ENCODE measurements at places on chromosomes 13 and 19.

- DNase-seq, result no peak
Measured at GRCh38 chr19:35073516-35073915, 32.0 kb downstream of the HPN start.

- no peak for DNase-seq
Measured at GRCh38 chr19:38211766-38212165, 12.3 kb downstream of the DPF1 start.

- DNase-seq, result no peak
Measured at GRCh38 chr13:99218545-99218944, 17.9 kb downstream of the UBAC2 start.

DNA sequence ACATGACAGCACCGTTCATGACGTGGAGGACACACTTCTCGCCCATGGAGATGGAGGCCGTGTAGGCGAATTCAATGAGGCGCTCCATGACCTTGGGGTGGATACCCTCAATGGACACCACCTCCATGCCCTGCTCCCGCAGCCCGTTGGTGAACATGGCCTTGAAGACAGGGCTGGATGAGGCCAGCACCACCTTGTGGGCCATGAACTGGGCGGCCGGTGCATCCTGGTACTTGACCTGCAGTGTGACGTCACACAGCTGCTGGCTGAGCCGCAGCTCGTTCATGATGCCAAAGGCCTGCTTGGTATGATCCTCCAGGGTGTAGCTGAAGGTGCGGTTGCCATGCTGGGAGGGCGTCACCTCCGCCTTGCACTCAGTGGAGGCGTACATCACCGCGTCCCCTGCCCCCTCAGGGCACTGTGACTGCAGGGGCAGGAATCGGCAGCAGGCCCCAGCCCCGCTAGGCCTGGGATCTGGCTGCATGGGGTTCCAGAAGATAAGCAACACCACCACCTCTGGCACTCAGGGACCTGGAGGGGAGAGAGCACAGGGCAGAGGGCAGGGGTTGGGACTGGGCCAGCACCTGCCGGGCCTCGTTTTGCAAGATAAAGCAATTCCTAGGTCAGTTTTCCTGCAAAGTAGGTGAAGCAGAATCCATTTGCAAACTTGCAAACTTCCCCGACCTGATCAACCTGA, 3.5 kb downstream of the KEAP1 start:
- no peak for DNase-seq

GRCh38 chr13:68713394-68713793, 1394.2 kb upstream of the ATXN8OS start:
- no peak for DNase-seq

GRCh38 chr19:10305139-10305806, 4.3 kb downstream of the ZGLP1 start:
- no peak for DNase-seq

DNA sequence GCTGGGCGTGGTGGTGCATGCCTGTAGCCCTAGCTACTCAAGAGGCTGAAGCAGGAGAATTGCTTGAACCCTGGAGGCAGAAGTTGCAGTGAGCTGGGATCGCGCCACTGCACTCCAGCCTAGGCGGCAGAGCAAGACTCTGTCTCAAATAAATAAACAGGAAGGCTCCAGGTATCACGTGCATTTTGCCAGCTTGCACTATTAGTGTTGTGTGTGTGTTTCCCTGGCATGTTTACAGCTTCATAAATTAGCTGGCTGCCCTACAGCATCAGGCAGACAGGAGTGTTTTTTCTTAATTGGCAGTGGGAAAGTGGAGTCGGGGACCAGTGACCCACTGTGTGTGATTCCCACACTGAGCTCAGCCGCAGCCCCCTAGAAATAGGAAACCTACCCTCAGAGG, 32.6 kb downstream of the SHISA2 start:
- DNase-seq, result no peak

DNA sequence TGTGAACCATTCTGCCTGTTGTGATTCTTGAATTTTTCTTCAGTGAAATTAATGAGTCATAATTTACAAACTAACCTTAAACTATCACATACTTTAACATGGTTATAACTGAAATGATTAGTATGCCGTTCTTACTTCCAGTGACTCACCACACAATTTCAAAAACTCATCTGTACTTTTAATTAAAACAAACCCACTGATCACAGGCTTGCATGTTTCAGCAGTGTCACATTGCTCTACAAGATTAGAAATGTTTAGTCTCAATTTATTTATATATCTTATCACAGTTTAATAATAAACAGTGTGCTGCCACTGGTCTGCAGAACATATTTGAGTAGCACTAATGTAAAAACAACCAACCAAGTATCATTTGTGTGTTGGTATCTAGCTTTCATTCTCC, 2227.9 kb upstream of the PCDH20 start:
- no peak for DNase-seq

- DNase-seq, result no peak
Measured at GRCh38 chr13:45623516-45624090, 8.1 kb upstream of the ERICH6B start.

GRCh38 chr13:63636316-63636993, 2220.8 kb upstream of the PCDH20 start:
- DNase-seq, result no peak

DNA sequence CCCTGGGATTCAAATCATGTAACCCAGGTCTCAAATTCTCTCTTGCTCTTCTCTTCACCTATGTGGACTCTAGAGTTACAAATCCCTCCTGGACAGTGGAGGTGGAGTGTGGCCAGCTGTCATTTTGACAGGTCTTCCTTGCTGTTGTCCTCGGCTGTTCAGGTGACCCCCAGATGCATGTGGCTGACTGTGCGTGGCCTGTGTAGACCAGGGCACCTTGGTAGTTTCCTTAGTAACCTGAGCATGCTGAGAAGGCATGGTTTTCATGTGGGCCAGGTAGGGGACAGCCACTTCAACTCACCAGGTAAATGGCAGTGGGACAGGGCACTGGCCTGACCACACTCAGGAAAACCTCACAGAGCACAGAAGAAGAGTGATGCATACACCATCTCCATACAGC, 155.0 kb upstream of the TSHZ3 start:
- no peak for DNase-seq

DNA sequence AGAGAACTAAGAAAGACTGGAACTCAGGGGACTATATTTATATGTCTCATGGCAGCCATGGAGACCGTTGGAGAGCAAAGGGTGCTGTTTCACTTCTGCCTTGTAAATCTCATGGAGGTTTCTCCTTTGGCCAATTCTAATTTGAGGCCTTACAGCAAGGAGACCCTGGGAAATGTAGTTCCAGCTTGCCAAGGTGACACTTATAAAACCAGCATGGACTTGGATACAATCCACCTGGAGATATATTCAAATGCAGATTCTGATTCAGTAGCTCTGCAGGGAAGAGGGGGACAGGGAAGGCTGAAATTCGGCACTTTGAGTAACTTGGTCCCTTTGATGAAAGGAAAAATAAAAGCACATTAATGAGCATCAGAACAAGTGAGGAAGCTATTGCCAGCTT, 90.0 kb downstream of the OXGR1 start:
- DNase-seq, result no peak

- DNase-seq, result no peak
Measured at GRCh38 chr19:4431808-4432674, 25.6 kb downstream of the UBXN6 start.

GRCh38 chr19:48970923-48971395, 5.8 kb downstream of the FTL start:
- peak; percentile 38 for DNase-seq

- DNase-seq, result no peak
Measured at GRCh38 chr19:34314437-34315313, 50.3 kb upstream of the GPI start.

DNA sequence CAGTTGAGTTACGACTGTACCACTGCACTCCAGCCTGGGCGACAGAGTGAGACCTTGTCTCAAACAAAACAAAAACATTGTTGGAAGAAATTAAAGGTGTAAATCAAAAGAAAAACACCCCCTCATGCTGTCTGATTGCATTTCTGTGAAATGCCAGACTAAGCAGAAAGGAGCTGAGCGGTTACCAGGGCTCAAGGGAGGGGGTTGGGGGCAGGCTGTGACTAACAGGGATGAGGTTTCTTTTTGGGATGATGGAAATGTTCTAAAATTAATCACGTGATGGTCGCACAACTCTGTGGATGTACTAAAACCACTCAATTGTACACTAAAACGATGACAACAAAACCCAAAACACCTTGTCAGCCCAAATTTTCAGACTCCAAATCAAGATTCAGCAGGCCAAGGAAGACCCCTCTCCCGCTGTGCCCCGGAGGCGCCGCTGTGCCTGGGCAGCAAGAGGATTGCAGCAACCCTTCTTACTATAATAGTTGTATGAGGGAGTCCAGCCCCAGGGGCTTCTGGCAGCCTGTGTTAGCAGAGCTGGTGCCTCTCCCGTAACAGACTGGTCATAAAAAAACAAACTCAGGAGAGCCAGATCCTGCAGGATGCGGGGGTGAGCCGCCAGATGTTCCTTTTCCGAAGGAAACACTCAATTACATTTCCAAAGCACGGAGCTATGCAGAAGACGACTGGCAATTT, 20.9 kb downstream of the CAPS start:
- DNase-seq, result no peak

GRCh38 chr19:7718668-7719067, 13.2 kb downstream of the CLEC4G start:
- no peak for DNase-seq

DNA sequence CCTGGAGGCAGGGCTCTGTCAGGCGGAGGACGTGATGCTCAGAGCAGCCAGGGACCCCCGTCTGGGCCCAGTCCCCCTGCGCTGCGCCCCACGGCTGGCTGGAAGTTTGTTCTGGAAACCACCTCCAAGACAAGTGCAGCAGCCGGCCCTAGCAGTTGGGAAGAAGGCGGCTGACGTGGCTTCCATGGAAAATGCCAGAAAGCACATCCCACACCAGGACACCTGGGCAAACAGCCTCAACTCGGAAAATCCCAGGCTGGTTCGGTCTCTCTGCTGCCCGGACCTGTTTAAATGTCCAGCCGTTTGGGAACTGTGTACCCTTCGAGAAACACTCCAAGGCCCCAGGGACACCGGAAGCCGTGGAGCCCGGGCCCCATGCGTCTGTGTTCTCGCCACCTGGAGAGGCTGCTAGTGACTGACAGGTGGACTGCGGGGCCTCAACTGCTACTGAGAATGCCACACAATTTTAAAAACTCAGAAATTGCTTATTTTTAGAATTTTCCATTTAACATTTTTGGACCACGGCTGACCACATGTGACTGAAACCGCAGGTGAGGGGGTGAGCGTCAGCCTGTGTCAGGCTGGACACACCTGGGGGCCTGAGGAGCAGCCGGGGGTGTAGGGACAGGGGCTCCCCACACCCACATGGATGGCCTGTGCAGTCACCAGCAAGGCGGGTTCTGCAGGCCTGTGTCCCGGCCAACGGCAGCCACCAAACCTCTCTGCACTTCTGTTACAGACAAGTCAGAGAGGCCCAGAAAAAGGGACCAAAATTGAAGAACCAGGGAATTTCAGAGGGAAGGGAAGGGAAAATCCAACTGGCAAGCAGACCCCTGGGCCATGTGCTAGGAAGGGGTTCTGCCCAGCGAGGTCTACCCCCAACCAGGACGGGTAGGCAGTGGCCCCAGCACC, 31.7 kb downstream of the RASA3 start:
- DNase-seq, result no peak

- DNase-seq, result no peak
Measured at GRCh38 chr19:15304140-15304705, 28.1 kb downstream of the BRD4 start.

- no peak for DNase-seq
Measured at GRCh38 chr13:105105471-105105870, 1430.0 kb downstream of the EFNB2 start.

DNA sequence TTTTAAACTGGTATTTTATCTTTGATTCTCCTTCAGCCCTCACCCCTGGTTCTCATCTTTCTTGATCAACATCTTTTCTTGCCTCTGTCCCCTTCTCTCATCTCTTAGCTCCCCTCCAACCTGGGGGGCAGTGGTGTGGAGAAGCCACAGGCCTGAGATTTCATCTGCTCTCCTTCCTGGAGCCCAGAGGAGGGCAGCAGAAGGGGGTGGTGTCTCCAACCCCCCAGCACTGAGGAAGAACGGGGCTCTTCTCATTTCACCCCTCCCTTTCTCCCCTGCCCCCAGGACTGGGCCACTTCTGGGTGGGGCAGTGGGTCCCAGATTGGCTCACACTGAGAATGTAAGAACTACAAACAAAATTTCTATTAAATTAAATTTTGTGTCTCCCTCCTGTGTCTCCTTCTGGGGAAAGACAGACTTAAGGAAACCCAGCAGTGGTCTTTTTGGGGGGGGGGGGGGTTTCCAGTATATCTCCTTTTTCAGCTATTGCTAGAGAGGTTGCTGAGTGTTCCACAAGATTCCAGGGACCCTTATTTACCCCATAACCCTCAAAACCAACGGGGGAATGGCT, 1.5 kb upstream of the RAD23A start:
- DNase-seq, result no peak

GRCh38 chr13:100389617-100390016, 199.0 kb downstream of the GGACT start:
- no peak for DNase-seq

DNA sequence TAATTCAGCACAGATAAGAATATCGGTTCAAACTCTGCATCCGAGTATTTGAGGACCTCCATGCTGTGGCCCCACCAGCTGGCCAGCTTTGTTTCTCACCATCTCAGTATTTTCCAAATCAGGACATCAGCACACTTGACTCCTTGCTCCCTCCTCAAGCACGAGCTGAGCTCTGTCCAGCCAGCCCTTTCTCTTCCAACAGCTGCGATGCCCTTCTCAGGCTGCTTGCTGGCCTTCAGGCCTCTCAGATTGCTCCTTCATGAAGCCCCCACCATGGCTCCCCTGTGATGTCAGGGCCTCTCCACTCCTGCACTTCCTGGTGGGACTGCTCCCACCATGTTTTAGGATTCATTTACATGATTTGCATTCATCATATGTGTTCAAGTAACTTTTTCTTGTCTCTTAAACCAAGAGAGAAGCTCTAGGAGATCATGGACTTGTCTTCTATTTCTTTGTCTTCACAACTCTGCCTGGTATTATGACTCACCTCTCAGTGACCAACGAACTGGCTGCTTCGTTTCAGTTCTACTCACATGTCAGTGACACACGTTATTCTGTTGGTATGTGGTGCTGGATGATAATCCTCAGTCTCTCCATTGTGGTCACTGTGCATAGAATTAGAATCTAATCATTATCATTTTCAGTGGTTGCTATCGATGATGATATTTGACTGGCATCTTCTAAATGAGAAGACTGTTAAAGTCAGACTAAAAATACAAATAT, 471.7 kb downstream of the EFNB2 start:
- DNase-seq, result no peak

DNA sequence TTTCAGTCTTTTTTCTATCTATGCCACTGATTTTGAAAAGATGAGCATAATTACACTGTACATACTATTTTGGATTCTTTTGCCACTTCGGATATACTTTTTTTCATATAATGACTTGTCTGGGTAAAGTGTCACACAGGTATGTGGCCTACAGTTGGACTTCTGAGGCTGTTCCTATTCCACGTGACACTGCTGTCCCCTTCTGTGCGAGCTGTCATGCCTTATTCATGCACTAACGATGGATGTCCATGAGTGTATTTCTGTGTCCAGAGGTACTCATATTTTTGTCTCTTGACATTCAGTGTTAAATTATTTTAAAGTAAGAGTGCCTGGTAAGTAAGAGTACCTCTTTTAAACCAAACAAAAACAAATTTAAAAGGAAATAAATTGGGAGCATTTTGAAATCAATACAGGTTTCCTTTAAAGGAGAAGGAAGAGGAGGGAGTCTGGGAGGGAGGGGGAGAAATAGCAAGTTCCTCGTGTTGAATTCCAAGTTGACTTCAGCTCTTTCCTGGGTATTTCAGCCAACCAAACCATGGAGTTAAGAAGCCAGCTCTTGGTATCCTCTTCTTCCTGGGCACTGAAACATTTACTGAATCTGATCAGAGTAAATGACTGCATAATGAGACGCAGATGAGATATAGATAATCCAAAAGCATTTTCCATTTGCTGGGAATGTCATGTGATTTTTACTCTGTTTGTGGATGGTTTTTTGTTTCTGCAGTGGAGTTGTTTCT, 61.3 kb downstream of the TNFRSF19 start:
- no peak for DNase-seq

Data from NCI-H524 treated with DMSO at 0.1 percent for 48 hours (cell line).